ENCODE measurements at places on chromosomes 2 and 18.

GRCh38 chr2:62783679-62784078 lies 78.2 kb downstream of the EHBP1 start:
- DNase-seq: no peak

DNA sequence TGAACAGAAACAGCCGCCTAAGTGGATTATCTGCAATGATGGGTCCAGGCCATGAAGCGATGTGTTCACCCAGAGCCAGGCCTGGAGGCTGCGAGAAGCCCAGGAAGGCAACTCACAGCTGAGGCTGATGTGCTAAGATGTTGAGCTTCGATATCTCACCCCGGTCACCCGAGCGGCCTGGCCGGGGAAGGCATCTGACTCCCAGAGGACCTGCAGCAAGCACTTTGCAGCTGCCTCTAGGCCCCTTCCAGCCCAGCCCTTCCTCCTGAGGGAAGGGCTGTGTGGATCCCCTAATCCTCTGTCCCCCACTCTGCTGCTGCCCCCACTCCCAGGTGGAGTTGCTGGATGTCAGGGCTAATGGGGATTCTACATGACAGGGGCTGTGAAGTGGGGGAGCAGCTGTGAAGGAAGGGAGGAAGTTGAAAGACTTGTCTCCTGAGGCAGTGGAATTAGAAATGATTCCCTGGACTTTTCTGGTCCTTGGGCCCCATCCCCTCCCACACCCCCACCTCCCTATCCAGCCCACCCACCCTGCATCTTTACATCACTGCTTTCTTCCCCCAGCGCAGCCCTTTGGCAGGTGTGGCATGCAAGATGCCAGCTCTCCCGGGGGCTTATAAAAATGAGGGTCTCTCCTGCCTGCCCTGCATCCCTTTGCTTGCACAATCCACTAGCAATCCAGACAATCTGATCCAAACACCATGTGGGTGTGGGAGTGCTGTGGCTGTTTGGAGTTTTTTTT lies 4.3 kb downstream of the ATP6V1B1 start:
- no peak for DNase-seq

- DNase-seq: no peak
Observed at GRCh38 chr2:94999431-94999883, 26.1 kb upstream of the MAL start.

- no peak for DNase-seq
Observed at GRCh38 chr2:228689053-228689452, 507.6 kb upstream of the SPHKAP start.

DNA sequence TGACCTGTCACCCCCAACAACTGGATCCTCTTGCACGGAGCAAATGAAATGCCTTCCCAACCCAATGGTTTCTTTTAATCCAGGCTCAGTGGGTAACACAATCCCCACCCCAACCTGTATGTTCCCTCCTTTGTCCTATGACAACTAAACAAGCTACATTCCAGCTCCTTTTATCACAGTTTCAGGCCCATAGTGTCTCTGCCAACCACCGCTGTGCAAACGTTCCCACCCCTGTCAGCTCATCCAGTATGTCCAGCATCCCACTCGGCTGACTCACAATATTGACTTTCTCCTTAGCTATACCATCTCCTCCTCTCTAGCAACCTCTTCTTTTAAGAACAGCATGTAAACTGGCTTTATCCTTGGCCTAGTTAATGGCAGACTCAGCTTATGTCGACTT lies 117.9 kb upstream of the PPP1CB start:
- DNase-seq: no peak

- no peak for DNase-seq
Observed at GRCh38 chr2:190482451-190482850, 52.1 kb downstream of the NEMP2 start.

GRCh38 chr18:55818284-55818683 lies 230.3 kb upstream of the TCF4 start:
- DNase-seq: no peak

DNA sequence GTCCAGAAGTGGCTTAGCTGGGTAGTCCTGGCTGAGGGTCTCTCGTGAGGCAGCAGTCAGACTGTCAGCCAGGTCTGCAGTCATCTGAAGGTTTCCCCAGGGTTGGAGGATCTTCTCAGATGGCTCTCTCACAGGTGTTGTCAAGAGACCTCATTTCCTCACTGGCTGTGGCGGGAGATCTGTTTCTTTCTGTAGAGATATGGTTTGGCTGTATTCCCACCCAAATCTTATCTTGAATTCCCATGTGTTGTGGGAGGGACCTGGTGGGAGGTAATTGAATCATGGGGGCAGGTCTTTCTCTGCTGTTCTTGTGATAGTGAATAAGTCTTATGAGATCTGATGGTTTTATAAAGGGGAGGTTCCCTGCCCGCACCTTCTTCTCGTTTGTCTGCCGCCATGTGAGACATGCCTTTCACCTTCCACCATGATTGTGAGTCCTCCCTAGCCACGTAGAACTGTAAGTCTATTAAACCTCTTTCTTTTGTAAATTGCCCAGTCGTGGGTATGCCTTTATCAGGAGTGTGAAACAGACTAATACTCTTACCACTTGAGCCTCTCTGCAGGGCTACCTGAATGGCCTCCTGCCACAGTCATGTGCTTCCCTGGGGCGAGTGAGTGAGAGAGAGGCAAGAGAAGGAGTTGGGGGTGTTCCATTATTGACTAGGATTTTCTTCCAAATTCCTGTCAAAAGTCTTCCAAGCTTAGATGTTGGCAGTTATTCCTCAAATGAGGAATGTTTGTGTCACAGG lies 23.6 kb downstream of the MALT1 start:
- DNase-seq: no peak

GRCh38 chr2:151111599-151112278 lies 149.9 kb downstream of the RBM43 start:
- no peak for DNase-seq

GRCh38 chr2:61585383-61585782 lies 47.2 kb upstream of the XPO1 start:
- DNase-seq: no peak

GRCh38 chr2:142010477-142011270 lies 120.1 kb downstream of the LRP1B start:
- DNase-seq: no peak

- DNase-seq: no peak
Observed at GRCh38 chr18:46274266-46274665, 170.1 kb downstream of the HAUS1 start.

DNA sequence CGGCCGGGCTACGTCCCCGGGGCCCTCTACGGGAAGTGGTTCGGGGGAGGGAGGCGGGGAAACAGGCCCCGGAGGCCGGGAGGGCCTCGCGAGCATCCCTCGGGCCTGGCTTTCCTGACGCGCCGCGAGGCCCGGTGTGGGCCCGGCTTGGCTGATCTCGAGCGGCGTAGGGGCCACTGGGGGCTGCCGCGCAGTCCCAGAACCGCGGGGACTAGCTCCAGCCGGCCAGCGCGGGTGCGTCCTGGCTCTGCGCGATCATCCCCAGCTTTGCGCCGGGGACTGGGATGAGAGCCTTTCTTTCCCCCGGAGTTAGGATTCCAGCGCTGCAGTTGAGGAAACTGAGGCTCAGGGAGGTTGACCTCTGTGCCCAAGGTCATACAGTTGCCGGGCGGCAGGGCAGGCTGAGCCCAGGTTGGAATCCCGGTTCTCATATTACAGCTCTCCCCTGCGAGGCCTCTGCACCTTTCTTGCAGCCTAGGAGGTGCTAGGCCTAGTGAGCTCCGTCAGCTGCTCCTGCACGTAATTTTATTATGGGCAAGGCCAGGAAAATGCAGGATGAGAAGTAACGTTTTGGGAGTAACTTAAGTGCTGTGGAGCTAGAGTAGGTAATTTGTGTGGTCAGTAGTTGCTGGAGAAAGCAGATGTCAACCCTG lies 501 bp downstream of the LPIN1 start:
- no peak for DNase-seq

DNA sequence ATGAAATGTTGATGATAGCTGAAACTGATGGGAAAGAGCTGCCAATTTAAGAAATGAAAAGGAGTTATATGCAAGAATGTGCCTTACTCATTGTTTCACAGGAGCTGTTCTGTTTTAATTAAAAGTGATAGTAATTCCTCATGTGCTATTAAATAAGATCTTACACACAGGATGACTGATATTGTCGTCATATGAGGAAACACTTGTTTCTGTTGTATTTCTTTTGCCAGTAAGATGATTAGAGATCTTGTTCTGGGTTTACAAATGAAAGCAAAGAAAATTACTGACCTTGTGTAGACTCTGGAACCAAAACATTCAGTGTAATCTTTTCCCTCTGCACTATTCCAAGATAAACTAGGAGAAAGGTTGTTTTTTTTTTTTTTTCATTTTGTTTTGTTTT lies 123.6 kb downstream of the MAP3K20 start:
- no peak for DNase-seq

GRCh38 chr18:49376046-49376445 lies 84.4 kb downstream of the DYM start:
- no peak for DNase-seq

GRCh38 chr2:32918774-32919173 lies 28.0 kb upstream of the LTBP1 start:
- DNase-seq: no peak

DNA sequence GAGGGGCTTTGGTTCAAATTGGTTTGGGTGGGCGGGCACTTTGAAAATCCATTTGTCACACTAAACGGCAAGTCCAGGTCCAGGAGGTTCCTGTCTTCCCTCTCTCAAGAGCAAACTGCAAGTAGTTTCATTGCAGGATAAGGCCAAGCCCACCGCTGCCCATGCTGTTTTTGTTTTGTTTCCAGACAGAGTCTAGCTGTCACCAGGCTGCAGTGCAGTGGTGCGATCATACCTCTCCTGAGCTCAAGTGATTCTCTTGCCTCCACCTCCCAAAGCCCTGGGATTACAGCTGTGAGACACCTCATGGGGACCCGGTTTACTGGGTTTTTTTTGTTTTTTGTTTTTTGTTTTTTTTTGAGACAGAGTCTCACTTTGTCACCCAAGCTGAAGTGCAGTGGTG lies 1.8 kb upstream of the CYBRD1 start:
- no peak for DNase-seq

DNA sequence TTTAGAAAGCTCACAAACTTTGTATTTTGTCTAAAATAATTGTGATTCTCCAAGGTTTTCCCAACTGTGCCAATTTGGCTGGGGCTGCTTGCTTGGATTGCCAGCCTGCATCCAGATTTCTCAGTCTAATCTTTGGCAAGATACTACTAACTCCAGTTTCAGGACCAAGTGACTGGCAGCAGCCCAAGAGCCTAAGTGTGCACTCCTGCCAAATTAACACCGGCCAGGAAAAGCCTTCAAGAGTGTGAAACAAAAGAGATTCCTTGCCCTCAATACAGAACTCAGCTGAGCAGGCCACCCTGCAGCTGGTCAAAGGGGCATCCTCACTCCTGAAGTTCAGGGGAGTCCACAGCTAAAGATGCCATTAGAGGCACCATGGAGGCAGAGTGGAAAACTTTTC lies 589.0 kb upstream of the ACVR2A start:
- DNase-seq: no peak

- no peak for DNase-seq
Observed at GRCh38 chr2:8149985-8150539, 531.8 kb upstream of the ID2 start.

GRCh38 chr18:4750393-4751346 lies 295.6 kb upstream of the DLGAP1 start:
- no peak for DNase-seq

DNA sequence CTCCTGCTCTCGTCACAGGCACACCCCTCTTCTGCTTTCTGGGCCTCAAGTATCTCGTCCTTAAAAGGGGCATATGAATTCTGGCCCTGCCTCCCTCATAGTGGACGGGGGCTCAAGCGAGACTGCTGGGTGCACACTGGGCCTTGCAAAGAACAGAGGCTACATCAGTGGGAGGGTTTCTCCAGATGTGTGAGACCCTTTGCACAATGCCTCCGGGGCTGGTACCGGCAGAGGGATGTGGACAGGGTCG lies 25.0 kb downstream of the CRACDL start:
- no peak for DNase-seq

DNA sequence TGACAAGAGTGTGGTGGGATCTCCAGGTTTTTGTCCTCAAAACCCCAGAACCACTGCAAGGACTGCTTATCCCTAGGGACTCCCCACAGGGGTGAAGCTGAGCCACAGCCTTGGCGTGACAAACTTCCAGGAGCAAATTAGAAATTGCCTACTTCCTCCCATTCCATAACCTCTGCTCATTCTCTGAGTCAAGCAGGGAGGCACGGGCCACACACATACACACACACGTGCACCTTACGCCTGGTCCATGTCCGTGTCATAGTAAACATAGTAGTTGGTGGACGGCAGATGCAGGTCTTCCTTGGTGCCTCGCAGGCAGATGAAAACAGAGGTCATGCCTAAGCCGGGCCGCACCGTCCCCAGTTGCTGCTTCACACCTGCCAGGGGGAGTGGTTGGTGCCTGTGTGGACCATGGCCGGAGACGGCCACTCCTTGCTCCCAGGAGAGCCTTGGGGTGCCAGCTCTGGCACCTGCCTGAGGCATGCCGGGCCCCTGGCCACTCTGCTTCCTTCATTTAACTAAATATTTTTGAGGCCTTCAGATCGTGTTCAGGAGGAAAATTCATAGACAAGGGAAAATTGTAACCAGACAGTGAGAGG lies 9.9 kb downstream of the RETSAT start:
- no peak for DNase-seq

DNA sequence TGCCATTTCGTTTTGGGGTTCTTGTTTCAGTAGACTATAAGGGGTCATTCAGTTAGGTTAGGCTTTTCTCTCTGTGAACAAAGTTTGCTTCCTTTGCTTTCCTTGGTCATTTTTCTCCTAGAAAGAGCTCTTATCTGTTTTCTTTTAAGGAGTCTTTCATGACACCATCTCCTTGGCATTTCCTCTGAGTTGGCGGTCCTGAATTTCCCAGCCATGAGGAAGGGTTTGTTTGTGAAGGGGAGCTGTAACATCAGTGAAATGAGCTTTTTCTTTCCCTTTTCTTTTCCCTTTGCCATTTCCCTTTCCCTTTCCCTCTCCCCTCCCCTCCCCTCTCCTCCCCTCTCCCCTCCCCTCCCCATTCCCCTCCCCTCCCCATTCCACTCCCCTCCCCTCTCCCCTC lies 61.7 kb downstream of the MAP4K4 start:
- DNase-seq: peak; percentile 23

DNA sequence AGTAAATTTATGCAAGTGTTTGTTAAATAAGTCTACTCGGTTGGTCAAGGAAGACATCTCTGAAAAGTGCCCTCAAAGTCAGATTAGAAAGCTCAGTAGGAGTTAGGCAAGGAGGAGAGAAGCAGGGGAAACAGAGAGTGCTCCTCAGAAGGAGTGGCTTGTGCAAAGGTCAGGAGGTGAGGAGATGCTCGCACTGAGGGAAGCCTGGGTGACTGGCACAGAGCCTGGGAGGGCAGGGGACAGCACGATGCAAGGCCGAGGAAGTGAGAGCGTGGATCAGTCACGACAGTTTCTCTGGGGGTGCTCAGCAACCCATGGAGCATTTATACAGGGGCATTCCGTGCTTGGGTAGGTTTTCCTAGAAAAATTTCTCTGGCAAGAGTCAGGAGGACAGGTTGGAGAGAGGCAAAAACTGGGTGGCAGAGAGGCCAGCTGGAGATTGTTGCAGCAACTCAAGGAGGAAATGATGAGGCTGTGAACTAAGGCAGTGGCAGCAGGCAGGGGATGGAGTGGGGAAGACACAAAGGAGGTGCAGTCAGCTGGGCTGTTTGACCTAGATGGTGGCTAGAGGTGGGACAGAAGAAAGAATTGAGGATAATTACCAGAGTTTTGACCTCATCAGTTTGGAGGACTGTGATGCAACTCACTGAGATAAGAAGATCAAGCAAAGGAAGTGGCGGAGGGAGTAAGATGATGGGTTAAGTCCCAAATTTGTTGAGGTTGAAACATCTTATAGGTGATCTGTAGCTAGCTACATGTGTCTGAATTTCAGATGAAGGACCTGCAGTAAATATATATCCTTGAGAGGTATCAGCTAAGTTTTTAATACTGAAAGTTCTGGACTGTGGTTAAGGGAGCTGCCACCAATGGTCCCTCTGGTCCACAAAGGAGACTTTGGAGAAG lies 52.4 kb downstream of the BCL2 start:
- no peak for DNase-seq

- no peak for DNase-seq
Observed at GRCh38 chr2:226969417-226970080, 133.7 kb downstream of the RHBDD1 start.
